ENCODE measurements at places on chromosomes 16 and 17. TPM values are rescaled to one million over a fixed set of nuclear protein-coding genes. Genes with fewer than 3 reads are reported as not detected.

Gene WIPF2
- total RNA-seq = 14.0 TPM

Gene TTLL6
- not detected for total RNA-seq

Gene CHAD
- total RNA-seq = not detected

Gene KRTAP3-1
- not detected for total RNA-seq

Gene OTOA
- 0.21 TPM for total RNA-seq

Gene KRT25
- not detected for total RNA-seq

Gene HASPIN
- total RNA-seq = 0.41 TPM

Gene TVP23C
- 52.5 TPM for total RNA-seq

Gene PLEKHH3
- 54.8 TPM for total RNA-seq

Gene TMEM132E
- total RNA-seq = 0.56 TPM

Gene CCL11
- not detected for total RNA-seq

Gene CTRB1
- 9.3 TPM for total RNA-seq

Gene MILR1
- total RNA-seq = 10.0 TPM

Gene RAB37
- total RNA-seq = 3.2 TPM

Gene ZNF319
- 13.8 TPM for total RNA-seq

Gene DNAH9
- not detected for total RNA-seq

Gene CFDP1
- 31.1 TPM for total RNA-seq

Gene KCNG4
- total RNA-seq = not detected

Gene NPEPPS
- total RNA-seq = 138 TPM

Gene HOXB9
- total RNA-seq = not detected

Gene PDE6G
- total RNA-seq = not detected

Gene SLC5A11
- 17.7 TPM for total RNA-seq

Gene CRAMP1
- 21.4 TPM for total RNA-seq

Gene CSH2
- total RNA-seq = not detected

Gene RPS2
- 702 TPM for total RNA-seq

Gene UMOD
- not detected for total RNA-seq

Gene OR3A3
- not detected for total RNA-seq

Gene MIS12
- 12.8 TPM for total RNA-seq

Gene FKBP10
- 188 TPM for total RNA-seq

Gene COQ7
- 18.3 TPM for total RNA-seq

Gene ABCA6
- total RNA-seq = 43.3 TPM

Gene SNX20
- 3.3 TPM for total RNA-seq

Gene UBE2G1
- total RNA-seq = 47.7 TPM

Gene CENPX
- 40.4 TPM for total RNA-seq

Gene TBC1D3
- total RNA-seq = not detected

Gene C17orf50
- not detected for total RNA-seq

Gene TBX2
- 35.2 TPM for total RNA-seq

Gene CD300LD
- total RNA-seq = not detected

Gene KRT39
- not detected for total RNA-seq

Gene SEZ6L2
- total RNA-seq = 0.63 TPM

Gene RPRML
- total RNA-seq = not detected

All from thoracic aorta (tissue), 2 donors.